ENCODE measurements at places on chromosomes 5 and 9. TPM values are rescaled to one million over a fixed set of nuclear protein-coding genes. Genes with fewer than 3 reads are reported as not detected.
A peak's percentile ranks its signal among the peaks of the same experiment; 100 is the strongest.

Gene PLAC8L1
- not detected for total RNA-seq

Gene SELENOP
- 7.2 TPM for total RNA-seq

Gene ST8SIA4
- 2.0 TPM for total RNA-seq

Gene NRARP
- 0.50 TPM for total RNA-seq

Gene PAEP
- 41.1 TPM for total RNA-seq

Gene NNT
- total RNA-seq: 162 TPM

Gene GFPT2
- total RNA-seq: 2.3 TPM

Gene BRINP1
- total RNA-seq: 0.13 TPM

Gene GABRA1
- total RNA-seq: not detected

DNA sequence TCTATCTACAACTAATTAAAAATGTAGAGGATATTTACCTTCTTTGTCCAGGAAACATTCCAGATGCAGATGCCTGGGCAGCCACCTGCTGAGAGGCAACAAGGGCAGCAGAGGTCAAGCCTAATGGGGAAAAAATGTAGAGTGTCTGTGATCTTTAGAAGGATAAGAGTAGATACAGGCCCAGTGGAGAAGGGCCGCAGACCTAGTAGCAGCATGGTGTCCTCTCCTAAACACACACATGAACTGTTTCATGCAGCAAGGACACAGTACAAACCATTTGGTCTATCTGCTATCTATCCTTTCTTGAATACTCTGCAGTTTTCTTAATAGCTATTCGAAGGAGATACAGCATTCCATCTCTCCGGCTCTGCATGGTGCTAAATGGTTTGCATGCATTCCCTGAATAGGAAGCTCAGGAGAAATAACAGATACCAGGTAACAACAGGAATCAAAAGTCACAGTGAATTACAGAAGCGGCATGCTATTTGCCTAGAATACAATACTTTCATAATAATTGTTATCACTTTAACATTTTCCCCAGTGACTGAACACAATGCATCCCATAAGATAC lies 107.3 kb downstream of the ZNF608 start:
- DNase-seq: no peak

DNA sequence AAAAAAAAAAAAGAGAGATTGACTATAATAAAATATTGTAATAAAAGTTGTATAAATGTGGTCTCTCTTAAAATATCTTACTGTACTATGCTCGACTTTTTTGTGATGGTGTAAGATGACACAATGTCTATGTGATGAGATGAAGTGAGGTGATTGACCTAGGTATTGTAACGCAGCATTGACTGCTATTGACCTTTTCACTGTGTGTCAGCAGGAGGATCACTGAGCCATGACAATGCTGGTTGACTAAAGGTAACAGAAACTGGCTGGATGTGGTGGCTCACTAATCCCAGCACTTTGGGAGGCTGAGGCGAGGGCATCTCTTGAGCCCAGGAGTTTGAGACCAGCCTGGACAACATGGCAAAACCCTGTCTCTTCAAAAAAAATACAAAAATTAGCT lies 78.6 kb upstream of the MYO10 start:
- no peak for DNase-seq

DNA sequence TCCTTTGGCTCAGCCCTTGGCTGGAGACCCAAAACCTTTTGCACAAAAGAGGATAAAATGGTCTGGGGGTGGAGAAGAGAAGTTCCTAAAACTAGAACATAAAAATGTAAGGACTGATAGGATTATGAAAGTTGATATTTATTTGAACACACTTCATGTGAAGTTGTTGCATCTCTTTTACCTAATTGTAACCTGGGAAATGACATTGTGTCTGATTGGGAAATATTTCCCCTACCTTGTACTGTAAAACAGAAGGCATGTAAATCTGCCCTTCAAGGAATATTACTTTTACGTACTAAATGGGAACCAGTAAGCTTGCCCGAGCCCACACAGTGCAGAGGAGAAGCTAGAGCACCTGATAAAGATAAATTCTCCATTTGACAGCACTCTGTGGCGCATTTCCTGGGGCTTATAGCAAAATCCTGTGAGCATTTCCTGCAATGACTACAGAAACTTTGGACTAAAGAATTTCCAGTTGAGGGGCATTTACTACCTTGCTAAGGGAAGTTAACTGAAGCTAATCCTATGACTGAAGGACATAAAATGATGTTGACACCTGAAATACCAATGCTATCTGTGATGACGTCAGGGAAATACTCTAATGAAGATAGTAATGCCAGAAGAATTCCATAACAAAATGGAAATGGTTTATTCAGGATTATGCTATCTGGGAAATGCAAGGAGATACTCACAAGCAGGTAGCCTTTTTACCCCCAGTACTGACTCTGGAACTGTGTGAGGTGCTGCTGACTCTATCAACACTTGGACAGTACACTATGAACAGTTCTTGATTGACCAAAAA lies 78.3 kb upstream of the LIFR start:
- DNase-seq: no peak

GRCh38 chr9:7615344-7615743 lies 184.2 kb downstream of the DMAC1 start:
- no peak for DNase-seq

DNA sequence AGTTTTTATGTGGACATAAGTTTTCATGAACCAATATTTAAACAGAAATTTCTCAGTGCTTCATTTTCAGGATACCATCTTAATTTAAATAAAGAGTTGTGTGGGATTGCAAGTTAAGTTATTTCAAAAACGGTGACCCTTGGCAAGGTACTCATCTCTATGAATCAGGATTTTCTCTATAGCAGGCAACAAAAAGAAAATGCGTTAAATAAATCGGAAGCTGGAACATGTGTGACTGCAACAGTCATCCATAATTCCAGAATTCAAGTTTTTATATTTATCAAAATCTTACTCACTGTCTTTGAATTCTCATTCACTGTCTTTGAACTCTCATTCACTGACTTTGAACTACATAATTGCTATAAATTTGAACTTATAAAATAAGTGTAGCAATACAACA lies 5.8 kb upstream of the RECK start:
- no peak for DNase-seq

DNA sequence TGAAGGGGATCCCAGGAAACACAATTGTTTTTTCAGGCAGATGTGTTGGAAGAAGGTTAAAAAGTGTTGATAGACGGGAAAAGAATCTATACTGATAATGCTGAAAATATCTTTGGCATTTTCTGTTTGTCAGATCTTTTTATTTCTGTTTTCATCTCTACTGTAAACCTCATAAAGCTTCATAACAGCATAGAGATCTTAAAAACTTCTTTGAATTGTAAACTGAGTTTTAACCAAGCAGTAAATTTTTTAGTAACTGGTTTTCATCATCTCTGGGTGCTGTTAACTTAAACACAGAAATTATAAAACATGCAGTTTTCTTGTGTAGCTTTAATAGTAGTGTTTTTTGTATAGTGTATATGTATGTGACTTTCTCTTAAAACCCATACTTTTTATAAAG lies 227.0 kb downstream of the WDR70 start:
- no peak for DNase-seq

- no peak for DNase-seq
These were observed 957 bp downstream of the SHB start for GRCh38 chr9:38067859-38068681.

- no peak for DNase-seq
These were observed 7.7 kb downstream of the FBP1 start for GRCh38 chr9:94631599-94631998.

GRCh38 chr5:156402387-156402921 lies 75.5 kb downstream of the SGCD start:
- DNase-seq: no peak

DNA sequence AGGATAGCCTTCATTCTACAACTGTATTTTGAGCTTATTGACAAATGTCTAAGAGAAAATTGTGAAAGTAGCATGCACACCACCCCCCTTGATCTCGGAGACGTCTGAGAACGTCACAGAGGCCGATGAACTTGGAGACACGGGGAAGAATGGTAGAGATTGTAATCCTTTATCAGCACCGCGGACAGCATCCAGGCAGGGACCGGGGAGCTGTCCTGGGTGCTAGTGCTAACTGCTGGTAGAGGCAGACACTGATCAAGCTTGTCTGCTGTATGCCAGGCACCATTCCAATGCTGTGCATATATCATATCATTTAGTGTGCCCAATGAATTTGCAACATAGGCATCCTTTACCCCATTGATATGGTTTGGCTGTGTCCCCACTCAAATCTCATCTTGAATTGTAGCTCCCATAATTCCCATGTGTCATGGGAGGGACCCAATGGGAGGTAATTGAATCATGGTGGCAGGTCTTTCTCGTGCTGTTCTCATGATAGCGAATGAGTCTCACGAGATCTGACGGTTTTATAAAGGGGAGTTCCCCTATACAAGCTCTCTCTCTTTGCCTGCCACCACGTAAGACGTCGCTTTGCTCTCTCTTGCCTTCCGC lies 98.8 kb downstream of the LHX2 start:
- peak; percentile 63 for DNase-seq

- no peak for DNase-seq
These were observed 173.8 kb upstream of the SLC30A5 start for GRCh38 chr5:68919988-68920490.

- no peak for DNase-seq
These were observed 16.1 kb downstream of the B4GALT1 start for GRCh38 chr9:33151007-33151557.

- peak; percentile 50 for DNase-seq
These were observed 35.0 kb upstream of the DMRT1 start for GRCh38 chr9:806285-807156.

DNA sequence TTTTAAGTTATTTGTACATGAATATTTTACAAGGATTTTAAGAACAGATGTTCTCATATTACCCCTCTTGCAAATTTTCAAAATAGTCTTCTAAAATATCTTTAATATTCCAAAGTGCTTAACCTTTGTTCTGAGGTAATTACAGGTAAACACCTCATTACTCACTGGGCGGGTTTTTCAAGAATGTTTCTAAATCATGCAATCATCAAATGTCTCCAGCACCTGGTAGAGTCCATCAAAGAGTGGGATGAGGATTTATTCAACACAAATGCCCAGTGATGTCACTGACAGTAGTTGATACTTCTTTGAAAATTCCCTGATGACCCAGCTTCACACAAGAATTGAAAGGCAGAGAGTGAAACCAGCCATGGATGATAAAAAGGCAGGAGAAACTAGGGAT lies 114.4 kb downstream of the SEC61B start:
- DNase-seq: no peak

DNA sequence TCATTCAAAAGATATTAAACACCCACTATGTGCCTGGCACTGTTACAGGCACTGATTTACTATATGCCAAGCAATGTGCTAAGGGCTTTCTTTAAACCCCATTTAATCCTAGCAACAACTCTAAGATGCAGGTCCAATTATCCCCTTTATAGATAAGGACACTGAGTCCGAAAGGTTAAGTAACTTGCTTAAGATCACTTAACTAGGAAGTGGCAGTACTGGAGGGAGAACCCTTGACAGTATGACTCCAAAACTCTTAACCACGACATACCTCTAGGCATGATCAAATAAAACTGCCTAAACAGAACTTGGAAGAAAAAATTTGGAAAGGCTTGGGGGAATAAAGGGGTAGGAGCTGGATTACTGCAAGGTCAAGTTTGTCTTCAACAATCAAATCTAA lies 1.7 kb downstream of the RAB14 start:
- no peak for DNase-seq

DNA sequence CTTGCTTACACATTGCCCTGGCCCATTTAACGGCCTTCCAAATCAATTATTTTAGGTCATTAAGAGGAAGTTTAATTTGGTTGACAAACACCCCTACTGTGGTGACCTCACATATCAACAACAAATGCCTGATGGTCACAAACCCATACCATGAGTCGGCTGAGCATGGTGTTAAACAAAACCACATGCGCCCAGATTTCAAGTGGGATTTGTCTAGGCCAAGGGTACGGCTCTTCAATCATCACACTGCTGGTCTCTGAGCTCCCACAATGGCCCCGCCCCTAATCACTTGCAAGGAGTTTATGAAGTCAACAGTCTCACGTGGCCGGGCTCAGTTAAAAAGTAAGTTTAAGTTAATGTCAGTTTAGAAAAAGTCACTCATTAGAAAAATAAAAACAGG lies 243.8 kb downstream of the CRB2 start:
- no peak for DNase-seq

DNA sequence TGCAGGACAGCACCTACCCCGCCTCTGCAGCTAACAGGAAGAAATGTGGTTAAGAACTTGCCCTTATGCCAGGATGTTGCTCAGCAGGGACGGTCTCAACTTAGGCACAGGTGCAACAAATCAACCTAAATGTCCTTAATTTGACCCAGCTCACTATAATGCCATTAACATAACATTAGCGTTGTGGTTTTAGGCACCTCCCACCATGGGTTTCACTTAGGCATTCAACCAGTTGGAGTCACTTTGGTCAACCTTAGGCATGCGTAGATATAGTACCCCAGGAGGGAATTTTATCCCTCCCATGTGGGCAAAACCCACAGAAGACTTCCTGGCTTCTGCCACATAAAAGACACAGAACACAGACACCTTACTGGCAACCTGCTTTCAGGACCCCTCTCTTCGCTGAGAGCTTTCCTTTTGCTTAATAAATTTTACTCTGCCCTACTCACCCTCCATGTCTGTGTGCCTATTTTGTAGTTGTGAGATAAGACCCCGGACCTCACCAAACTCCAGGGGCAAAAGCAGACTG lies 8.7 kb upstream of the ERAP1 start:
- no peak for DNase-seq

GRCh38 chr9:89452561-89452960 lies 45.4 kb downstream of the SEMA4D start:
- DNase-seq: no peak

DNA sequence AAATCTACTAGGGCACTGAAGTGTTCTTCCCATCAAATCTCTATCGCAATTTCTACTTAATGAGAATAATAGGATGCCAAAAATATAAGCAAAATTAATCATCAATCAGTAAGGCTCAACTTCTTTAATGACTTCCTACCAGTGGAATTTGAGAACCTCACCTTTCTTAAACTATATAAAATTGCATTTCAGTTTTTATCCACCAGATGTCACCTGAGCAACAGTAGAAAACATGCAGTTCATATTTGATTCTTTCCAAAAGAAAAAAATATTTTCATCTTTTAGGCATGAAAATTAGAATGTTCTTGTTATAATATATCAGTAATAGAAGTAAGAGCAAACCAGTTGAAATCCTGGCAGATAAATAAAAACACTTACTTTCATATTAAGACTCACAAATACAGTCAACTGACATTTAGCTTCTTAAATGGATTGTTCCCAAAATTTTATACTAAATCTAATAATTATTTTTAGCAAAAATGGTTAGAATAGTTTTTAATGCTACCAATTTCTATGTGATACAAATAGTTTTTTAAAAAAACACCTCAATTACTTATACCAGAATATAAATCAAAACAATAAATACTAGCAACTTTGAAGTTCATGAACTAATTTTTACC lies 13.4 kb upstream of the CCDC112 start:
- DNase-seq: peak; percentile 64

Data from SK-MEL-5 (cell line).